Stimulated activated CD4-positive, alpha-beta T cell treated with anti-CD3 and anti-CD28 coated beads, Interleukin-4, amount 100 ng/mL, for 4 hours (primary cell): ENCODE measurements at places on chromosomes 6 and 20.

- DNase-seq = no peak
These were observed 87.5 kb upstream of the ARID1B start for GRCh38 chr6:156689656-156690055.

DNA sequence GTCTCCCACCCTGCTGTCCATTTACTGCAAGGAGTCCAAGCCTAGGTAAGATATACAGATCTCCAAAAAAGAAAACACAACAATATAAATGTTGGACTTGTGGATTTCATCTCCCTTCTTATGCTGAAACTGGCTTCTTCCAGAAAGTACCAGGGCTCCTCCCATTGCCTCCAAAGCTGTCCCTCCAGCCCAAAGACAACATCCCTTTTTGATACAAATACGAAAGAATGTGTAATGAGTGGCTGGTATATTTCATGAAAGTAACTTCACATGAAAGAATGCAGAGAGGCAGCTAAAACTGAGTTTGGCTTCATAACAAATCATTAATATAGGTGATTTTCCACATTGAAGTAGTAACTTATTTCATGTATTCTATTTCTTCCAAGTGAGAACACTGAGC, 7.9 kb downstream of the MAFB start:
- no peak for DNase-seq

DNA sequence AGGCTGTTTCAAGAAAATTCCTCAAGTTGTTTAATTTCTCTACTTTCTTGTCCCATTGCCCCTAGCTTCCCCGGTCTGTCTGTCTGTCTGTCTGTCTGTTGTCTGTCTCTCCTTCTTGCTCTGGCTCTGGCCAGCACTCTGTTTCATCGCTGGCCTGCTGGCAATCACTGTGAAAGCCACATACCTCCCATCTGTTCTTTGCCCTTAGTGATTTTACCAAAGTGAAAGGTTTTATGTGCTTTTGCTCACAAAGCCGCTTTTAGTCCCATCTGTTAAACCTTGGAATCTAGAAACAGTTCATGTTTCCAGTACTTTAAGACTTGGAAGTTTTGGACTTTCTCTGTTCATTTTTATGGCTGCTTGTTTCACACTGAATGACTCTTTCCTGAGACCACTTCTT, 87.8 kb upstream of the EXOC2 start:
- no peak for DNase-seq

- DNase-seq = no peak
These were observed 174.1 kb downstream of the ADAT2 start for GRCh38 chr6:143276436-143276835.

DNA sequence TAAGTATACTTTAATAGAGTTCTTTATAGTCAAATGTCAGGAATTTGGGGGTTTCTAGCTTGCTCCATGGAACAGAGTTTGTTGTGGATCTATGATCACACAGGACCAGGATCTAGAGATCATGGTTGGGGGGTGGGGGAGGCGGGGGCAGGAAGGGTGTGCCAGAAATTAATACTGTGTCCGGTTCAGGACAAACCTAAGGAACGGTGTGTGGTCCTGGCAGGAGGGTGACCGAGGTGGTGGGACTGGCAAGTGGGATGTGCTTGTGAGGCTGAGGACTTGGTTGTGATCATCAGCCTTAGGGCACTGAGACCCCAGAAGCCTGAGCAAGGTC, 27.9 kb downstream of the GSTA3 start:
- DNase-seq = no peak
